Activated T-helper 1 cell treated with anti-CD3 and anti-CD28 coated beads, Interleukin-2, amount 50 U/mL, for 16 hours (primary cell): ENCODE measurements at places on chromosomes 4 and X.

DNA sequence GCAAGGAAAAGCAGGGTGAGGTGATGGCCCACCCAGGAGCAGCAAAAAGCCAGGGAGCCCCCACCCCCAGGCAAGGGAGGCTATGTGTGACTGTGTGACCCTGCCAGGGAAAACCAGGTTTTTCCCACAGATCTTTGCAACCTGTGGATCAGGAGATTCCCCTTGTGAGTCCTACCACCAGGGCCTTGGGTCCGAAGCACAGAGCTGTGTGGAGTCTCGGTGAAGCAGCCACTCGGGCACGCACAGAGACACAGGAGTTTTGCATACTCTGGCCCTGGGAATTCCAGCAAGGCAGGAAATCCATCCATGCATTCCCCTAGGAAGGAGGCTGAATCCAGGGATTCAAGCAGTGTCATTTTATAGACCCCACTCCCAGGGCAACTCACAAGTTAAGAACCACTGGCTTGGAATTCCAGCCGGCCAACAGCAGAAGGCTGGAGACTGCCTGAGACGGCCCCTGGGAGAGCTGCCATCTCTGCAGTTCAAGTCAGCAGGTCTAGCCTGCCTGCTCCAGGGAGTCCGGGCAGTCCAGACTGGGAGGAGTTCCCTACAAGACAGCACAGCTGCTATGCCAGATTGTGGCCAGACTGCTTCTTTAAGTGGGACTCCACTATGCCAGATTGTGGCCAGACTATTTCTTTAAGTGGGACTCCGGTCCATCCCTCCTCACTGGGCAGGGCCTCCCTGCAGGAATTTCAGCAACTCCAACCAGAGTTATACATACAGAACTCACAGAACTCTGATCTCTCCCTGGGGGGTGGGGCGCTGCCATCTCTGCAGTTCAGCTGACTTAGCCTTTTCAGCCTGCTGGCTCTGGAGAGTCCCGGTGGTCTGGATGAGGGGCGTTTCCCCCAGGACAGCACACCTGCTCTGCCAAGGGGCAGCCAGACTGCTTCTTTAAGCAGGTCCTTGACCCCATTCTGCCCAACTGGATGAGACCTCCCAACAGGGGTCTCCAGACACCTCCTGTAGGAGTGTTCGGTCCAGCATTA, 85.1 kb upstream of the ADAD1 start:
- DNase-seq = no peak

DNA sequence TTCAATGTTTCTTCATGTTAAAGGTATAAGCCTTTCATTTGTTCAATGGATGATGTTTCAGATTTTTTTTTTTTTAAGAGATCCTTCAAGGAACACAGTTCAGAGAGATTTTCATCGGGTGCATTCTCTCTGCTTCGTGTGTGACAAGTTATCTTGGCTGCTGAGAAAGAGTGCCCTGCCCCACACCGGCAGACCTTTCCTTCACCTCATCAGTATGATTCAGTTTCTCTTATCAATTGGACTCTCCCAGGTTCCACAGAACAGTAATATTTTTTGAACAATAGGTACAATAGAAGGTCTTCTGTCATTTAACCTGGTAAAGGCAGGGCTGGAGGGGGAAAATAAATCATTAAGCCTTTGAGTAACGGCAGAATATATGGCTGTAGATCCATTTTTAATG, 75.8 kb downstream of the NPNT start:
- DNase-seq = no peak

GRCh38 chr4:172709376-172709775, 459.2 kb upstream of the GALNT7 start:
- DNase-seq = no peak

DNA sequence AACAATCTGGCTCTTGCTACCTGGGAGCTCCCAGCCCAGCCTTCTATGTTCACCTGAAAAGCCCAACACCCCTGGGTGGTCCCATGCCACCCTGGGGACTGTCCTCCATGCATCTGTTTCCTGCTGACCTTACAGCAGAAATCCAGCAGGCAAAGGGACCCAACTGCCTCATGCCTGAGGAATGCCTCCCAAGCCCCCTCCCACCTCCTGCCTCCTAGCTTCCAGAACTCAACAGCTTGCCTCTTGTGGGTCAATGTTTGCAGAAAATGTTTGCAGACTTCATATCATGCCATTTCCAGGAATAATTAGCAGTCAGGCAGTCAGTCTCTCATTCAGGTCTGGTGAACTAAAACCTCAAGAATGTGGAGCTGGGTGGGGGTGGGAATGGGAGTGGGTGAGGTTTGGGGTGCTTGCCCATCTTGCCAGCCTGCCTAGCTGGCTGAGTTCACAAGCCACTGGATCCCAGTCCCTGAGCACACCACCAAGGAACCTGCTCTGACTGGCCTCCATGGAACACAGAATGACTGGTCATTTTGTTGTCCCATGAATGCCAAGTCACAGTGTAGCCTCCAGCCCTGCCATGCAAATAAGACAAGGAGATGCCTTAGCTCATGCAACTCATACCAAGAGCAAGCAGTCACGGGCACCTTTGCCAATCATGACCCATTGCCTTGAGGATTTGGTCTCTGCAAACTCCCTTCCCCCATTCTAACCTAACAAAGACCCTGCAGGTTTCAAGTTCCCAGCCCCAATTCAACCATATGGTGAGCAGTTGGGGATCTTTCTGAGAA, 12.1 kb upstream of the PLAC1 start:
- no peak for DNase-seq

DNA sequence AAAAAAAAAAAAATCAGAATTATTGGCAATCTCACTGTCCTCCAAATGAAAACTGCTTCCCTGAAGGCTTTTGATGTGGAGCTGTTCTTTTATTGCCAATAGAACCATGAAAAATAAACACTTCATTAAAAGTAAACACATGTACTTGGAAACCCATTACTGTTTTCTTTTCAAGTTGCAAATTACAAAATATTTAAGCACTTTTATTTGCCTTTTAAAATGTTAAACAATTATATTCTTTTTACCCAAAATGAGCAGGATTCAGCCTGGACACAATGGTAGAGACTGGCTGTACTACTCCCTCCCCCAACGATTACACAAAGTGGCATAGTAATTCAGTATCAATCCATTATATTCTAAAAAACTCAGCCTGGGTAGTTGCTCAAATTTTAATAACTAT, 60.9 kb downstream of the SH2D1A start:
- no peak for DNase-seq

DNA sequence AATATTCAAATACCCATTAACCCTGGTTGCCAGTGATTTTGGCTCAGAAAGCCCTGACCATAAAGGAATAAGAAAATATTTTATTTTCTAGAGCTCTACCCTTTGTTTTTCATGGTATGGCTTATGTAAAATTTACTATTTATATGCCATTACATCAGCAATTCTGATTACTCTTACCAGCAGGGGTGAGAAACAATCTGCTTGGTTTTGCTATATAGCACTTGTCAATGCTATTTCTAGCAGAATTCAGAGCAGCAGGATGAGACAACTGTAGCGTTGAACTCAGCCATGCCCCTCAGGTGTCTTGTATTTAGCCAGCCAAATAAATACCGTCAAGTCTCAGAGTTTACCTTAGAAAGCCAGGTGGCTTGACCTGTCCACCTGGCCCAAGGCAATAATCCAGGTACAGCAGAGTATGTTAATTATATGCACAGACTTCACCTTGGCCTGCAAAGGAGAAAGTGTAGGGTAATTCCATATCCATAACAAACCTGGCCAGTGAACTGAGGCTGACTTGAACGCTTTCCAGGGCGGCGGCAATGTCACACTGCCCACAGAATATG, 1303.5 kb downstream of the RAPGEF2 start:
- no peak for DNase-seq

- no peak for DNase-seq
Measured at GRCh38 chr4:154471526-154472331, 19.9 kb downstream of the DCHS2 start.

- DNase-seq = no peak
Measured at GRCh38 chr4:146633471-146633800, 5.3 kb upstream of the POU4F2 start.

DNA sequence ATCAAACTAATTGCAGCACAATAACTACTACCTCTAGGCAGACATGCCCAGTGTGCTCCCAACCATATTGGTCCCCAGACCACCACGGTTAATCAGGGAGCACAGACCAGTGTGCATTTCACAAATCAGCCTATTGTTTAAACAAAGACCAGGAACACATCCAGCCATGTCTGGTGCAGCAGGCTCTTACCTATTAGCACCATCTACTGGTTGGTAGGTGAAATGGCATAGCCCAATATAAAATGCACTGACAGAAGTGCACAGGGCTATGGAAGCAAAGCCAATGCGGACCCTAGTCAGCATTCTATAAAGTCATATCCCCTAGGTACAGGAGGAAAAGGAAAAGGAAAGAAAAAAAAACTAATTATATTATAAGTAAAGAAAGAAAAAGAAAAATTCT, 15.5 kb upstream of the CYLC1 start:
- no peak for DNase-seq
